ENCODE measurements at places on chromosomes 3 and 15.

GRCh38 chr15:75195766-75196241 lies 5.9 kb upstream of the C15orf39 start:
- no peak for DNase-seq
- no peaks in the 10 kb centered on the region for H3K4me1 ChIP-seq
- H3K36me3 ChIP-seq = no peaks in the 10 kb centered on the region
- no peak overlapping the region for H3K27ac ChIP-seq
- no peak overlapping the region for H3K4me3 ChIP-seq

GRCh38 chr3:182248349-182248880 lies 536.7 kb downstream of the SOX2 start:
- no peak overlapping the region for H3K4me3 ChIP-seq
- no peak for DNase-seq
- H3K4me1 ChIP-seq = no peaks in the 10 kb centered on the region
- H3K27me3 ChIP-seq = no peaks in the 10 kb centered on the region
- H3K36me3 ChIP-seq = no peaks in the 10 kb centered on the region

- no peak overlapping the region for H3K4me3 ChIP-seq
- no peak for DNase-seq
- no peaks in the 10 kb centered on the region for H3K27me3 ChIP-seq
- H3K27ac ChIP-seq = no peak overlapping the region
- H3K4me1 ChIP-seq = no peaks in the 10 kb centered on the region
These were observed 241.4 kb downstream of the EDEM1 start for GRCh38 chr3:5428607-5429516.

GRCh38 chr3:41044523-41044922 lies 154.8 kb upstream of the CTNNB1 start:
- H3K36me3 ChIP-seq = no peaks in the 10 kb centered on the region
- DNase-seq = no peak
- no peaks in the 10 kb centered on the region for H3K4me1 ChIP-seq
- H3K27me3 ChIP-seq = no peaks in the 10 kb centered on the region
- no peak overlapping the region for H3K27ac ChIP-seq

All from psoas muscle (tissue), 8 donors.